ENCODE measurements at places on chromosomes 13 and 19. TPM values are rescaled to one million over a fixed set of nuclear protein-coding genes. Genes with fewer than 3 reads are reported as not detected.
A peak's percentile ranks its signal among the peaks of the same experiment; 100 is the strongest.

Gene GJB2
- total RNA-seq, result not detected

Gene ZNF816
- 25.4 TPM for total RNA-seq

GRCh38 chr13:111491659-111492058 is 171.2 kb downstream of the TEX29 start:
- no peaks in the 10 kb centered on the region for H3K27me3 ChIP-seq
- no peaks in the 10 kb centered on the region for H3K36me3 ChIP-seq
- no peak for DNase-seq
- H3K4me3 ChIP-seq, result no peak overlapping the region
- H3K4me1 ChIP-seq, result no peaks in the 10 kb centered on the region

DNA sequence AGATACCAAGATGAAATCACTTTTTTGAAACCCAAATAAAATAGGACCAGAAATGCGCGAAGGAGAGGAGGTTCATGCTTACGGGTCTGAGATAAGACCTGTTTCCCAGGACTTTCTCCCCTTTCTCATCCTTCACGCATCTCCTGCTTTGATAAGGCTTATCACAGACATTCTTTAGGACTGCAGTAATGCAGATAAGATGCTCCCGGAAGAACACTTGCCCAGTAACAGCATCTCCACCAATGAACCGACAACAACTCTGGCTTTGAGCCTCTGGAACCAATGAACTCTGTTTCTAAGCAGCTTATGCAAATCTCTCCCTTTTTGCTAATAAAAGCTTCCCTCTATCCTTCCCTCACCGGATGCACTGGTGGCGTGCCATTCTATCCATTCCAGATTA is 783.4 kb upstream of the ARGLU1 start:
- no peak overlapping the region for H3K4me3 ChIP-seq
- H3K27ac ChIP-seq, result no peak overlapping the region
- DNase-seq, result no peak
- no peaks in the 10 kb centered on the region for H3K27me3 ChIP-seq
- no peaks in the 10 kb centered on the region for H3K4me1 ChIP-seq

Gene LHB
- not detected for total RNA-seq

Gene C13orf42
- not detected for total RNA-seq

GRCh38 chr13:39655041-39655568 is 357 bp upstream of the COG6 start:
- H3K36me3 ChIP-seq, result no peaks in the 10 kb centered on the region
- no peaks in the 10 kb centered on the region for H3K4me1 ChIP-seq
- DNase-seq, result no peak
- H3K4me3 ChIP-seq, result peak overlapping the region; percentile 64

Gene FRY
- 92.9 TPM for total RNA-seq

DNA sequence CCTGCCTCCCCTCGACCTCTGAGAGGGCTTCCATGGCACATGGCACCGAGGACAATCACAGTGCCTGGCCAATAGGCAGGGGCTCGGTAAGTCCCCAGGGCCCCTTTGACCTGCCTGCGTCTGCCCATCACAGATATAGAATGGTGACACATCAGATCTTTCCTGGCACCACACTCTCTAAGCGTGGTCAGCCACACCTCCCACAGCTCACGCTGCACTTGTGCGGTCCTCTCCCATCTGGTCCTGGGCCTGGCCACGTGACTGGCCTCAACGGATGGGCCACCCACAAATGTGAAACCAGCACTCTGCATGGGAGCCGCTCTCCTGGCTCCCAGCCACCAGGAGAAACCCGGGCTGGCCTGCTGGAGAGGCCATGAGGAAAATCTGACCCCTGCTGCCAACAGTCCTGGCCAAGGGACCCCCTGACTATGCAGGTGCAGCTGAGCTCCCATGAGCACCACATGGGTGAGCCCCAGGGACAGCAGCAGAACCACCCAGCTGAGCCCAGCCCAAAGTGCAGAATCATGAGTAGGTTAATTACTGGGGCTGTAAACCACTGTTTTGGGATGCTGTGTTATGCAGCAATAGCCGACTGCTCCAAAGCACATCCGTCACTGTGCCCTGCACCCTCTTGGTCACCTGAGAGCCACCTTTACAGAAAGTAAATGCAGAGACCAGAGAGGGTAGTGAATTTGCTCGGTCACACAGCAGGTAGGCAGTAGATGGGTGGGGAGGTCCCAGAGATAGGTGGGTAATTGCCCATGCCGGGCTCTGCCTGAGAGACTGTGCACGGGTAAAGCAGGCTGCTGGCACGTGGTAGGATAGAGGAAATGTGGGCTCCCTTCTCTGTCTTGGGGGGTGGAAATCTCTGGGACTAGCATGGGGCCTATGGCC is 9.7 kb upstream of the MEF2B start:
- H3K36me3 ChIP-seq, result no peaks in the 10 kb centered on the region
- no peak overlapping the region for H3K4me3 ChIP-seq

GRCh38 chr13:38135592-38135991 is 214.1 kb upstream of the UFM1 start:
- DNase-seq, result no peak
- no peak overlapping the region for H3K4me3 ChIP-seq
- H3K36me3 ChIP-seq, result no peaks in the 10 kb centered on the region
- H3K4me1 ChIP-seq, result no peaks in the 10 kb centered on the region

Gene NPHS1
- total RNA-seq, result 0.14 TPM

DNA sequence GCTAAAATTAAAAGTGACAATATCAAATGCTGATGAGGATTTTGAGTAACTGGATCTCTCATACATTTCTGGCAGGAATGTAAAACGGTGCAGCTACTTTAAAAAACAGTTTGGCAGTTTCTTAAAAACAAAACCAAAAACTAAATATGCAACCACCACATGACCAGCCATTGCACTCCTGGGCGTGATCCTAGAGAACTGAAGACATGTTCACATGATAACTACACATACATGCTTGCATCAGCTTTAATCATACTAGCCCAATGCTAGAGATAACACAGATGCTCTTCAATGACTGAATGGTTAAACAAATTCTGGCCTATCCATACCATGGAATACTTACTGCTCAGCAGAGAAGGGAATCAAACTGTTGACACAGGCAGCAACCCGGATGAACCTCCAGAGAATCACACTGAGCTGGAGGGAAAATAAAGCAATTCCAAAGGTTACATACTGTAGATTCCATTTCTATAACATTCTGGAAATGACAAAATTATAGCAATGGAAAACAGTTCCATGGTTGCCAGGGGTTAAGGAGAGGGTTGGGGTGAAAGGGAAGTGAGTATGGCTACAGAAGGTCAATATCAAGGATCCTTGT is 25.5 kb upstream of the NAXD start:
- no peak overlapping the region for H3K4me3 ChIP-seq
- no peak overlapping the region for H3K27ac ChIP-seq
- H3K27me3 ChIP-seq, result no peaks in the 10 kb centered on the region
- H3K4me1 ChIP-seq, result no peaks in the 10 kb centered on the region
- DNase-seq, result no peak
- no peaks in the 10 kb centered on the region for H3K36me3 ChIP-seq

GRCh38 chr13:36819739-36820090 is 693 bp downstream of the RFXAP start:
- H3K4me3 ChIP-seq, result peak overlapping the region; percentile 68
- no peak for DNase-seq
- H3K4me1 ChIP-seq, result no peaks in the 10 kb centered on the region

GRCh38 chr19:17966550-17967256 is at the start of gene KCNN1:
TSS of gene KCNN1 (plus strand) at chr19:17967107. CDS start at chr19:17973889, 6,782 bp downstream.
- H3K4me1 ChIP-seq, result no peaks in the 10 kb centered on the region
- H3K27me3 ChIP-seq, result no peaks in the 10 kb centered on the region
- DNase-seq, result no peak
- no peak within 1 kb of the TSS for H3K27ac ChIP-seq

GRCh38 chr19:45153339-45154063 is 7.3 kb downstream of the NKPD1 start:
- peak; percentile 42 for DNase-seq
- H3K27me3 ChIP-seq, result peaks cover 15% of the 10 kb centered on the region
- no peak overlapping the region for H3K27ac ChIP-seq
- H3K4me3 ChIP-seq, result no peak overlapping the region
- H3K4me1 ChIP-seq, result no peaks in the 10 kb centered on the region
